ENCODE measurements at places on chromosomes 1 and 21.

DNA sequence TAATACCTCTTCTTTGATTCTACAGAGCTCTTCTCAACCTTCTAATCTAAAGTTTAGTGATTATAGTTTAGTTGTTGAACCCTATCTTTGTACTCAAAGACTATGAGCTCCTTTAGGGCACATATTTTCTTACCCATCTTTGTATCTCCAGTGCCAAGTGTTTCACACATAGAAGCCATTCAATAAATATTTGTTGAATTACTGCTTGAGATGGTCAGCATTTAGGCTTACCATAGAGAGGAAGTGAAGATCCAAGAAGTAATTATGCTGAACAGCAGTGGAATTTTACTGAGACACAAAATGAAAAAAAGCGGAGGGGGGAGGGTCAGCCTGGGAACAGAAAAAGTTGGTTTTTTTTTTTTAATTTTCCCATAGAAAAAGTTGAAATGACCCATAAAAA is 21.9 kb downstream of the PIK3R3 start:
- no peak for DNase-seq

GRCh38 chr21:37742115-37742514 is 174.1 kb downstream of the KCNJ6 start:
- no peak for DNase-seq

DNA sequence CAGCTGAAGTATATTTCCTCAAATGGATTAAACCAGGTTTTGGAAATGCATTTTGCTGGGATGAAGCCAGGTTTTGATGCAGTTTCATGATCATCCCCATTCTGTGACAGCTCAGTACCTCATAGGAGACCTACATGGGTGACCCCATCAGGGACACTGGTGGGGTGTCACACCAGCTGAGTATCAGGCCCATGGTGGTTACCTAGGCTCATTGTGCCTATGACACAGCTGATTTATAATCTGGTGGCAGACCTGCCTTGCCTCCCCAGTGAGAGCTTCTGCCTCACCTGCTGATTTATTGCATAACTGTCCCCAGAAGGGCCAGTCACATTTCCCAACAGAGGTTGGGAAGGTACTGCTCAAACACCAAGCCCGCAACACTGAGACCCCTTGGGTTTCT is 3.8 kb downstream of the NCF2 start:
- DNase-seq: no peak

DNA sequence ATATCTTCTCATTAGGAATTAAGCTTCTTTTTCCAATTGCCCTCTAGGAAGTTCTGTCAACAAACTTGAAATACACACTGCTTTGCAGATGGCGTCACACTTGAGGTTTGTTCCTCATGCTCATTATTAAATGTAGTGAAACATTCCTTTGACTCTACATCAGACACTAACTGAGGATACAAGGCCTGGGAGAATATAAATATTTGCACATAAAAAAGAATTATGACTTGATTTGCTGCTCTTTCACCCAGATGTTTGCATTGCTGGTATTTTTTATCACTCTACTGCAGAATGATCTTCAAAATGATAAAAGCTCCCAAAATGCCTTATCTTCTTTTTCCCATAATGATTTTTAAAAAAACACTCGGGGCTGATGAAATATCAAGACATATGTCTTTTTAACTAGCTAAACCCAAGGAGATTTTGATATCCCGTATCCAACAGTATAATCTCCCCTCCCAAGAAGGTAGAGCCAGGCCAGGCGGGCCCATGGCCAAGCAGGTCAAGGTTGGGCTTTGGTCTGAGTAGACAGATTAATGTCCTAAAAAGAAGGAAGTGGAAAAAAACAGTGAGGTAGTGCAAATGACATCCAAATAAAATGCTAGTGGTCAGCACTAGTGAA is 264.6 kb downstream of the HHIPL2 start:
- DNase-seq: no peak

DNA sequence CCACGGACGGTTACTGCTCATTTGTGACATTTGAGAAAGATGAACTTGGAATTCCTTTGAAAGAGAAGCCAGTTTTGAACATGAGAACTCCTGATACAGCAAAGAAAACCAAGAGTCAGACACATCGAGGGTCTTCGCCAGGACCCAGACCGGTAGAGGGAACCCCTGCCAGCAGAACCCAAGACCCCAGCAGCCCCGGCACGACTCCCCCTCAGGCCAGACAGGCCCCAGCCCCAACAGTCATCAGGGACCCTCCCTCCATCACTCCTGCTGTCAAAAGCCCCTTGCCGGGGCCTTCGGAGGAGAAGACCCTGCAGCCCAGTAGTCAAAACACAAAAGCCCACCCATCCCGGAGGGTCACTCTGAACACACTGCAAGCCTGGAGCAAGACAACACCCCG is 27.7 kb downstream of the CHAF1B start:
- DNase-seq: no peak

DNA sequence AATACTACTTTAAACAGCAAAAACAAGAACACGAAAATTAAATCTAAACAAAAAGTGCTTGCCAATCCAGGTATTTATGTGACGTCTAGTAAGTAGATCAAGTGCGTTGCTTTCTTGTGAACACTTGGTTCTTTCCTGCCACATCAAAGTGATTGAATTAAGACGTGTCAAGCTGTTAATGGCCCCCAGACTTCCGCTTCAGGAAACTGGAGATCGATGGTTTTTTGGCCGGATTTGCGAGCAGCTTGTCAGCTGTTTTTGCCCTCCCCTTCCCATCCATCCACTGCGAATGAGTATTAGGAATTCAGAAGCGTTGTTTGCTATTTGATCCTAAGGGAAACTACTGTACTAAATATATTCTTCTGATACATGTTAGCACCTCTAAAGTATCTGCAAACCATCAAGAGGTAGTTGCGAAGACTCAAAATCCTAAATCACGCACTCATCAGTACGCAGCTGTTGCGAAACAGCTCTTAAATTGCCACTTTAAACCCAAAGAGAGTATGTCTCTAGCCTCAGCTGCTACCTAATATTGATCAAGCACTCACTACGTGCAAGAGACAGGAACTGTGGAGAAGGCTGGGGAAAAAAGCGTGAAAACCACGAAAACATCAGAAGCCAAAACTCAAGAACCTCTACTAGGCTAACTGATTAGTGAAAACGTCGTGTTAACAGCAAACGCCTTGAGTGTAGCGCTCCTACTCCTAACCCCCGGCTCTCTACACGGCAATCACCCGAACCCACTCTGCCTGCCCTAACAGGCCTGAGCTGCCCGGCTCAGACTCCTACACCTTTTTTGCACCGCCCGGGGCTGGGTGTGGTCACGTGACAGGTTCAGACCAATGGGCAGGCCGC is 473 bp upstream of the BRDT start:
- no peak for DNase-seq

GRCh38 chr1:44842862-44843655 is at the start of gene PTCH2:
Gene PTCH2, minus strand, starts transcription at chr1:44843253. Its CDS starts 321 bp downstream, at chr1:44842932.
- DNase-seq: no peak

DNA sequence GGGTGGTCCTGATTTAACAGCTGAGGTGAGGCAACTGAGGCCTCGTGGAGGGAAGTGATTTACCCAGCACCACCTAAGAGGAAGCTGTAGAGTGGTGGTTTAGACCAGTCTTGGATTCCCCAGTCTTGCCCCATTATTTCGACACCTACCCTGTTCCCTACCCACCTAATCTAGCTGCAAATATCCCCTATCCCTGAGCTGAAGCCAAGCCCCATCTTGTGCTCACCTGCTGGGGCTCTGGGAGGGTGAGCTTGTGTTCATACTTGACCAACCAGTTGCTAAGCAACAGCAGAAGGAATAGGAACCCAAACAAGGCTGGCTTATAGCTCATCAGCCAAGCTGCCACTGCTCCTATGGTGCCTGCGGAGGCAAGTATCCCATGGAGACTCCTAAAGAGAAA is 2.0 kb downstream of the TEX46 start:
- no peak for DNase-seq

DNA sequence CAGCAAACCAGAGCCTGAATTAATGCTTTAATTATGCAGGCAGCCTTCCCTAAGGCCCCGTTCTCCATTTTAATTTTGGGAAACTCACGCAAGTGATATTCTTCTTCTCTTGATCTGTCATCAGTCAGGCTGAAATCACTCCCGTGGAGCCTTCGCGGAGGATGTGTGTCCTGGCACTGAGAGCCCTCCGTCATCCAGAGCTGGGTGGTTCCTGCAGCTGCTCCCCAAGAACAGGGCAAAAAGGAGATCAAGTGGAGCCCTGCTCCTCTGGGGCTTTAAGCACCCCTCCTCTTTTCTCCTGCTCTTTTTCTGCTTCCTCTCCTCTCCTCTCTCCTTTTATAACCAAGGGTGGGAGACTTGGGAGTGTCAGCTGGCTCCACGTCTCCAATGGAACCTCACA is 133.2 kb upstream of the CACNA1E start:
- DNase-seq: no peak

GRCh38 chr1:3787349-3787715 is 9.0 kb downstream of the LRRC47 start:
- no peak for DNase-seq

DNA sequence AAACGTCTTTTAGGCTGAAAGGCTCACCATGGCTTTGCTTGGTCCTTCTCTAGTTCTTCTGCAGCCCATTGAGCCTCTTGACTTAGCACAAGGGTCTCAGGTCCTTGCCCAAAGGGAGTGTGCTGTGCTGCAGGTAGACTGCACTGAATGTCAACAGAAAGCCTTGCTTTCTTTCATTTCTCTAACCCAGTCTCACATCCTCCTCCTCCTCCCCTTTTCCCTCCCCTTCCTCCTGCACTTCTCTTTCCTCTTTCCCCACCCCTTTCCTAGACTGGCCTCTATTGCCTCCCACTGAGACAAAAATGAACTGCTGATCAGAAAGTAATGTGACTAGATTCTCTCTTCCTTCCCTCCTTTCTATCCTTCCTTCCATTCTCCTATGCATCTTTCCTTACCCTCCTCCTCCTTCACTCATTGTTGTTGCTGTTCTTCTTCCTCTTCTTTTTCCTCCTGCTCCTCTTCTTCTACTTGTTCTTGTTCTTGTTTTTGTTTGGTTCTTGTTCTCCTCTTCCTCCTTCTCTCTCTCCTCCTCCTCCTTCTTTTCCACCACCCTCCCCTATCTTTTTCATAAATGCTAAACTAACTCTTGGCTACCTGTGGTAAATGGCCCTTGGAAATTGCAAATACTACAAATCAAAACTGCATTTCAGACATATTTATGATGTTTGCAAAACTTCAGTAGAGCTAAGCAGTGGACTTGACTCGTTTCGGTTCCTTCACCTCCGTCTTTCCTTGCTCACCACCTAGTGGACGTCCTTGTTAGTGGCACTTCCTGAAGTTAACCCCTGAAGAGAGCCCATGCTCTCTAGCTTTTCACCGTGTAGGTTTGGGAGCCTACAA is at the start of gene SELL:
SELL (minus strand) TSS at position 152 of the 840 bp plus-strand sequence; CDS start at position 30, 122 bp downstream.
- DNase-seq: peak; percentile 62

DNA sequence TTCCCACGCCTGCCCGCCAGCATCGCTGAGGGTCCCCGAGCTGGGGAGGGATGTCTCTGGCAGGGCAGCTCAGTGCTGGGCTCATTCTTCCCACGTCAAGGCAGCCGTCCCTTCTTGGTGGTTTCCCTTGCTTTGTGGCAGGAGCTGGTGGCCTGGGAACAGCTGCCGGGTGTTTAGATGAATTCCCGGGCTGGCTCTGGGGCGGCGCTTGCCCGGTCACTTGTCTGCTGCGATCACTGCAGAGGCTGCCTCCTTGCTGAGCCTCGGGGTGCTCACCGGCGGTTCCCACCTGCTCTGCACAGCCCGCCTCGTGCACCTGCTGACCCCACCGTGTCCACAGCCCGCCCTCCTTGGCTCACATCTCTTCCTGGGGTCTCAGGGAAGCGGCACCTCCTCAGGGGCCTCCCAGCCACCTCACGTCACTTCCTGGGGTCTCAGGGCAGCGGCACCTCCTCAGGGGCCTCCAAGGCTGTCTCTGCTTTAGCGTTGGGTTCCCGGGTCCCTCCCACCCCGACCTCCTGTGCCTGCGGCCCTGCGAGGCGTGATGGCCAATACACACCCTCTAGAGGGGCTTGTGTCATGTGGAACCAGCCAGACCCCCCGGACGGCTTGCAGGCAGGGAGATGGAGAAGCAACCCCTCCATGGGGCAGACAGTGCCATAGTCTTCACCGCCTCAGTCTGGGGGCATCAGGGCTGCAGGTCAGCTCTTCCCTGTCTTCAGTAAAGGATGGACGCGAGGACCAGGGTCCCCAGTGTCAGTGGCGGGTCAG is 13.5 kb downstream of the COL18A1 start:
- DNase-seq: no peak

DNA sequence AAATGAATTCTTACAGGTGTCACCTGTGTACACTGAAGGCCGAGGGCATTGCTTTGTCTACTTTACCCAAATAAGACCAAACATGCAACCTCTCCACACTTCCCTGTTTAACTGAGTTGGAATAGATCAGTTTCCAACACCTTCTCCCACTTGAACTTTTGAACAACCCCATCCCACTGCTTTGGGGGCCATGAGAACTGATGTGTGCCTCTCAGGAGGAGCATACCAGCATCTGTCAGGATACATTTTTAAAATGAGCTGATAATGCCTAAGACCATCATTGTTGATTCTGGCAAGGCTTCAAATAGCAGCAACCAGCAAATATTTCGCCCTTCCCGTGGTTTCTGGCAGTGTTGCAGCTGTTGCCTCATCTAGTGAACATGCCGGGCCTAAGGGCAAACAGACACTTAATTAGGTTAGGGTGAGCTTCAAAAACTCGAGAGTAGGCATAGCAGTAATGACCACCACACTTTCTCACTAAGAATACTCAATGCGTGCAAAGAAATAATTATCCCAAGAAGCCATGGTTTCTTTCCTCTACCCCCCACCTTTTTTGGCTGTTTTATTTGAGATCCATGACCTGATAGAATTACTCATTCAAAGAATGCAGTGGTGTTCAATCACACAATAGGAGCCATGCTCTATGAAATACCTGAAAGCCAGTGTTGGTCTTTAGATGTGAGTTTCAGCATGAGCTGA is 63.7 kb downstream of the MAP10 start:
- no peak for DNase-seq

- no peak for DNase-seq
Observed at GRCh38 chr1:59285691-59286090, 11.2 kb upstream of the FGGY start.

DNA sequence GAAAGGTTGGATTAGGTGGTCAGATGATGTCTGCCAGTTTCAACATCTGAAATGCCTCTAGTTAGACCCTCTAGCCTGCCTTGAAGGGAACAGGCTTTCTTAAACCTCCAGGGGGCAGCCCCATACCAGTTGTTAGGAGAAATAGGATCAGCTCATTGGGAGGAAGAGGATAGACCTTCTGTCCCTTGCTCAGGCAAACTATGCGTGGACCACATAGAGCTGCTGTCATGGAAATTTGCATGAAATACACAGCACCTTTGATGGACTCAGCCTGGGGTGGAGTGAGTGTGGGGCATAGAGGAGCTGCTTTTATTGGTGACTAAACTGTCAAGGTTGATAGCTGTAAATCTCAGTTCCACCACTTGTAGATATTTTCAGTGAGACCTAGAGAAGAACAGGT is 38.4 kb upstream of the SPAG17 start:
- no peak for DNase-seq

DNA sequence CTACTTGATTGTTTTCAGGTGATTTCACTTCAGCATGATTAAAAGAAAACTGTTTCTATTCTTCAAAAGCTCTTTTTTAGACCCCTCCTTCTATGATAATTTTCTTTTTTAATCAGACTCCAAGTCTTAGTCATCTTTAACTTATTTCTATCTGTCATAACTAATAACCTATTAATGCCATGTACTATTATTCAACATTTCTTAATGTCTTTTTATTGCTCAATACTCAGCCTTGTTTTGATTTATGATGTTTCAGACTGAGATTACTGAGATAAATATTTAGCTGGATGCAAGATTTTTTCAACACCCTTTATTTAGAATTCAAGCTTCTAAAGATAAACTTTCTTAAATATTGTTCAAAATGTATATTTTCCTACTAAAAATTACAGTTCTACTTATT is 53.6 kb downstream of the ATP6V1G3 start:
- DNase-seq: no peak

- no peak for DNase-seq
Observed at GRCh38 chr1:54401799-54402198, 4.4 kb downstream of the SSBP3 start.
